Right cardiac atrium (tissue), 5 donors: ENCODE measurements at places on chromosomes 2 and 18. TPM values are rescaled to one million over a fixed set of nuclear protein-coding genes. Genes with fewer than 3 reads are reported as not detected.

The PPIL3 gene
- polyA plus RNA-seq = 19.6 TPM

The GRHL1 gene
- 0.81 TPM for polyA plus RNA-seq

The BOLL gene
- 0.11 TPM for polyA plus RNA-seq

The GCG gene
- polyA plus RNA-seq = not detected

The ZEB2 gene
- polyA plus RNA-seq = 40.2 TPM

The STK39 gene
- 10.5 TPM for polyA plus RNA-seq

The QPCT gene
- 3.1 TPM for polyA plus RNA-seq

The TMEM198 gene
- 3.4 TPM for polyA plus RNA-seq

The ANKRD30B gene
- polyA plus RNA-seq = not detected

The CHRNA1 gene
- polyA plus RNA-seq = 0.95 TPM

The DQX1 gene
- not detected for polyA plus RNA-seq

The UGT1A4 gene
- polyA plus RNA-seq = 0.07 TPM

The SALL3 gene
- 0.14 TPM for polyA plus RNA-seq

The MYO5B gene
- polyA plus RNA-seq = 4.5 TPM

The C2orf80 gene
- polyA plus RNA-seq = not detected

The LRRC30 gene
- polyA plus RNA-seq = not detected

The PROC gene
- 0.18 TPM for polyA plus RNA-seq

The DSG4 gene
- polyA plus RNA-seq = not detected

The TGFA gene
- polyA plus RNA-seq = 0.81 TPM

The SKOR2 gene
- polyA plus RNA-seq = not detected

The HRH4 gene
- not detected for polyA plus RNA-seq

The DPP4 gene
- polyA plus RNA-seq = 0.52 TPM

The DAW1 gene
- 0.09 TPM for polyA plus RNA-seq

The KIF3C gene
- 3.1 TPM for polyA plus RNA-seq

The CCDC141 gene
- polyA plus RNA-seq = 18.1 TPM

The PID1 gene
- polyA plus RNA-seq = 9.1 TPM

The ACADL gene
- 2.8 TPM for polyA plus RNA-seq

The ALK gene
- polyA plus RNA-seq = 0.05 TPM

The ACMSD gene
- polyA plus RNA-seq = not detected

The CAPN13 gene
- polyA plus RNA-seq = not detected

The EN1 gene
- polyA plus RNA-seq = not detected

The HOXD12 gene
- not detected for polyA plus RNA-seq

The CFC1 gene
- 0.25 TPM for polyA plus RNA-seq

The XRCC5 gene
- polyA plus RNA-seq = 57.7 TPM

The PLEK gene
- 1.3 TPM for polyA plus RNA-seq

The VSNL1 gene
- polyA plus RNA-seq = 36.8 TPM

The DIPK1C gene
- polyA plus RNA-seq = 5.7 TPM

The ANKRD23 gene
- polyA plus RNA-seq = 27.0 TPM

The KRTCAP3 gene
- polyA plus RNA-seq = 0.38 TPM

The UGT1A3 gene
- polyA plus RNA-seq = not detected

The GLI2 gene
- polyA plus RNA-seq = 0.86 TPM

The PLA2R1 gene
- polyA plus RNA-seq = 1.8 TPM

The PAIP2B gene
- 14.2 TPM for polyA plus RNA-seq

The TMEM200C gene
- 1.1 TPM for polyA plus RNA-seq

The SRD5A2 gene
- polyA plus RNA-seq = not detected

The ALLC gene
- polyA plus RNA-seq = 0.38 TPM

The NFATC1 gene
- 14.7 TPM for polyA plus RNA-seq

The MARCHF4 gene
- not detected for polyA plus RNA-seq

The ITGB6 gene
- 0.32 TPM for polyA plus RNA-seq

The EML6 gene
- polyA plus RNA-seq = 0.43 TPM

The PDCD1 gene
- polyA plus RNA-seq = 7.4 TPM

The HJURP gene
- polyA plus RNA-seq = 0.09 TPM

The GPR55 gene
- not detected for polyA plus RNA-seq

The CRYGD gene
- polyA plus RNA-seq = not detected

The SERPINB7 gene
- polyA plus RNA-seq = not detected

The SERPINB11 gene
- polyA plus RNA-seq = not detected

The FSHR gene
- 0.11 TPM for polyA plus RNA-seq

The UGT1A8 gene
- polyA plus RNA-seq = not detected
